ENCODE measurements at places on chromosomes 3 and 15.

DNA sequence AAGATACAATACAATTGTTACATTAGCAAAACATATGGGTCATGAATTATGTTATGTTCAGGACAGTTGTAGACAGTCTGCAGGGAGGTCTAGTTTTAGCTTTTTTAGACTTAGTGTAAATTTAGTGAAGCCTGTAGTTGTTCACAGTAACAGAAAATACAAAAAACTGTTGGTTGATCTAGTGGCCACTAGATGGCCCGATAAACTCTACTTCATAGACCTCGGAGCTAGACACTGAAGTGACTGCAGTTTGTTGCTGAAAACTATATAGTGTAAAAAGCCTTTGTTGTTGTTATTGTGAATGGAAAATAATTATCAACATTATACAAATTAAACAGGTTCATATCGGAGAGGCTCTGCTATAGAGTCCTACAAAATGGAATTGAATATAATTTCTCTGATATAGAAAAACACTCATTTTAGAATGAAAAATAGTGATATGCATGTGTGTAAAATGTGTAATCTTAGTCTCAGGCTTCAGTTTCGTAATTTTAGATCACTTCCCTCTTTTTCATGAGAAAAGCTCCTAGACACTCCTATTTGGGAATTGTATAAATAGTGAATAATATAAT is 18.3 kb downstream of the MAGEL2 start:
- no peak for DNase-seq

DNA sequence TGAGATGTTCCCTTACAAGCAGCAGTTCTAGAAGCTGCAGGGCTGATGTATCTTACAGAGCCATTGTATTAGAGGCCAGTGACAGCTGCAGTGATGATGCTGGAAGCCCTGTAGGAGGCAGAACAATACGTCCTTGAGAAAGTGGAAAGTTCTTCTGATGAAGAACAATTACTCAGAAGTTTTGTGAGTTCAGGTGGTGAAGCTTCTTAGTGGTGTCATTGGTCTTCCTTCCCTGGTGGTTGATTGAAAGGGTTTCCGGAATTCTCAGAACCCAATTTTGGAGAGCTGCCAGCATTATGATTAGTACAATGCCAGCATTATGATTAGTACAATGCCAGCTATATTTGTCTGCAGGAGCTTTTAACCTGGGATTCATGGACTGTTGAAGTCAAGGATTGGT is 356.4 kb downstream of the MFSD1 start:
- no peak for DNase-seq

- no peak for DNase-seq
Measured at GRCh38 chr3:37096288-37096687, 78.1 kb downstream of the LRRFIP2 start.

GRCh38 chr3:38811822-38812221 is 4.2 kb downstream of the SCN10A start:
- DNase-seq: no peak

DNA sequence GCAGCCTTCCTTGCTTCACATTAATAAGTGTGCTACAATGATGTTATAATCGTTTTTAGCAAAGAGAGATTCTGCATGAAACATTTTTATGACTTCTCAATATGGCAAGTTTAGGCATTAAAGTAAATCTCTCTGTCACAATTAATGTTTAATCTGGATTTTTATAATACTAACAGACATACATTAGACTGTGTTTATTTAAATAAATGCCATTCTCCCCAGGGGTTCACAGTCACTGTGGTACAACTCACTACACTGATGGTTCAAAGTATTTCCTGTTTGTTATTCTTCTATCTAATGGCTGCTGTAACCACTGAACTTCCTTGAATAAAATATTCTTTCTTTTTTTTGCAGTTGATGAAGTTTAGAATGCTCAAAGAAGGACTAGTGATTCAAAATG is 59.0 kb downstream of the SLC12A1 start:
- DNase-seq: no peak

DNA sequence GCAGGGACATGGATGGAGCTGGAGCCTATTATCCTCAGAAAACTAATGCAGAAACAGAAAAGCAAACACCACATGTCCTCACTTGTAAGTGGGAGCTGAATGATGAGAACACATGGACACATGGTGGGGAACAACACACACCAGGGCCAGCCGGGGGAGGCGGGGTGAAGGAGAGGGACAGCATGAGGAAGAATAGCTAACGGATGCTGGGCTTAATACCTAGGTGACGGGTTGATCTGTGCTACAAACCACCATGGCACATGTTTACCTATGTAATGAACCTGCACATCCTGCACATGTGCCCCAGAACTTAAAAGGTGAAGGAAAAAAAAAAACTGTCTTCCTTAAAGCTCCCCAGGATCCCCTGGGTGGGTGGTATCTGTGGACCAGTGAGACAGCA is 87.1 kb downstream of the ADAMTS17 start:
- no peak for DNase-seq
